ENCODE measurements at places on chromosomes 1 and 21.

- no peak for DNase-seq
Measured at GRCh38 chr1:27562534-27563340, 41.2 kb downstream of the AHDC1 start.

GRCh38 chr1:51295926-51296325 lies 34.4 kb downstream of the TTC39A start:
- no peak for DNase-seq

GRCh38 chr1:88983791-88984559 lies 8.5 kb downstream of the KYAT3 start:
- no peak for DNase-seq

DNA sequence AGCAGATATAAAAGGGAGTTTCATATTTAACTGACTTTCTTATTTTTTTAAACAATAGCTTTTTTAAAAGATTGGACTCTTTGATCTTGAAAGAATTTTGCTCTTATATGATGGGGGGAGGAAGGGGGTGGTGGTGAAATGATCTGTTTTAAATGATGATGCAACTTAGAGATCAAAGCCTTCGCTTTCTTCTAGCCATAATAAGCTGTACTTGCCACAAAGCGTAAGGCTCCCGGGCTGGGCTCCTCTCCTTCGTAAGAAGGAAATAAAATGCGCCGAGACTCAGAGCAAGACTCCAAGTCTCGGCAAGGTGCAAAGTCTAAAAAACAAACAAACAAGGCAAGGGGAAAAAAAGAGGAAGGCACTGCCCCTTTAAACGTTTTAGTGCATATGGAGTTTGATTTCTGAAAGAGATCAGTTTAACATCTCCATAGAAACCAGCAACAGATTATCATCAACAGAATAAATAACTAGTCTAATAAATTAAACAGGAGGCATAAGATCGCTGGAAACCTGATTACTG lies 3.3 kb downstream of the CASZ1 start:
- no peak for DNase-seq

DNA sequence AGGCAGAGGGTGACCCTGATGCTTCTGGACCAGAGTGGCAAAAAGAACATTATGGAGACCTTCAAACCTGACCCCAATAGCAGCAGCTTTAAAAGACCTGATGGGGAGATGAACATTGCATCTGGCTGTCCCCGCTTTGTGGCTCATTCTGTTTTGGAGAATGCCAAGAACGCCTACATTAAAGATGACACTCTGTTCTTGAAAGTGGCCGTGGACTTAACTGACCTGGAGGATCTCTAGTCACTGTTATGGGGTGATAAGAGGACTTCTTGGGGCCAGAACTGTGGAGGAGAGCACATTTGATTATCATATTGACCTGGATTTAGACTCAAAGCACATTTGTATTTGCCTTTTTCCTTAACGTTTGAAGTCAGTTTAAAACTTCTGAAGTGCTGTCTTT lies 45.8 kb downstream of the TRAF5 start:
- DNase-seq, result no peak

- DNase-seq, result no peak
Measured at GRCh38 chr1:224407571-224408293, 26.9 kb downstream of the WDR26 start.

DNA sequence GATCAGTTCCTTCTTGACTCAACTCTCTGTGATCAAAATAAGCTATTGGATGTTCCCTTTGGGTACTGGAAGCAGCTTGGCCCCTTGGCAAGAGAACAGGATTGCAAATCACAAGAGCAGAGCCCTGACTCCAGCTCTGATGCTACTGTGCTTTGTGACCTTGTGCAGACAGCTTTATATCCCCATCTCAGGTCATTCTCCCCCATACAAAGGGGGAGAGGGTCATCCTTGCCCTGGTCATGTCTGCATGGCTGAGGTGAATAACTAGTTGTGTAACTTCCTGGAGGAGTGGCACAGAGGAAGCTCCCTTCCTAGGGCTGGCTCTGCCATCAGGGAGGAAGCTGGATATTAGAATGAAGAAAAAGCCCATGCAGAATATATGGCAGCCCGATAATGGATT lies 142.9 kb downstream of the DHRS3 start:
- DNase-seq, result no peak

- no peak for DNase-seq
Measured at GRCh38 chr1:202596638-202597037, 113.6 kb downstream of the SYT2 start.

DNA sequence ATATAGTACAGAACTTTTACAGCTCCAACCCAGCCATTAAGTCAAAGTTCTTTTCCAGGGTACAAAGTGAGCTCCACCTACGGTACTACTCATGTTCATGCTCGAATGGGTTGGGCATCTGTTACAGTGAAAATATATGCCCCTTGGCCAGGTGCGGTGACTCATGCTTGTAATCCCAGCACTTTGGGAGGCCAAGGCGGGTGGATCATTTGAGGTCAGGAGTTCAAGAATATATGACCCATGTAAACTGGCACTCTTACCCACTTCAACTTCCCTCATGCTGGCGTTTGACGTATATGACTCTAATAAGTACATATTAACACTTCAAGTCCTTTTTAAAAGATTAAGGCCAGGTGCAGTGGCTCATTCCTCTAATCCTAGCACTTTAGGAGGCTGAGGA lies 71.3 kb upstream of the PKN2 start:
- no peak for DNase-seq

DNA sequence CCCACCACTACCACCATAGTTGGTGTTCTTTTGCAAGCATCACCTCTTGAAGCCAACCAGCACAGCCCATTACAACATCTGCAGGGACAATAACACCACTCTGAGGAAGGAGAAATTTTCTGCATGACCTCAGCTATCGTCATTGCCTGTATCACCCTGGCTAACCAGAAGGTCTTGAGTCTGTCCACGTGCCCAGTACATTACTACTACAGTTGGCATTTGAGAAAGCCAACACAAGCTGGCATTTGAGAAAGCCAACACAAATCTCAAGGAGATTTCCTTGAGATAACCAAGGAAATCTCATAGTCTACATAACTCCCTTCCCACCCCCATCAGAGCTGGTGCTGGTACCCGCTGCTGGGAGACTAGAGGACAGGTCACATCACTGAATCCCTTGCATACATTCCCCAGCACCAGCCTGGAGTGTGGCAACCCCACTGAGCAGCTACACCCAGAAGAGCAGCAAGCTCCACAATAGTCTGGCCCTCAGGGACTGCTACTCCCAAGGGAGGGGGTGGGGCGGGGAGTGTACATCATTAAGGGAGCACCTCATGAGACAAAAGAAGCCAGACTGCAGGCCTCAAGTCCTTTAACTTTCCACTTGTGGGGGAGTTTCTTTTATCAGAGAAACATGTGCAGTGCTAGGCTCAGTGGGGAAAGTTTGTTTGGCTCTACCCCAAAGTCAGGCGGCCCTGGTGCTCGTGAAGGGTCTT lies 46.0 kb upstream of the GUCA2A start:
- DNase-seq, result no peak

DNA sequence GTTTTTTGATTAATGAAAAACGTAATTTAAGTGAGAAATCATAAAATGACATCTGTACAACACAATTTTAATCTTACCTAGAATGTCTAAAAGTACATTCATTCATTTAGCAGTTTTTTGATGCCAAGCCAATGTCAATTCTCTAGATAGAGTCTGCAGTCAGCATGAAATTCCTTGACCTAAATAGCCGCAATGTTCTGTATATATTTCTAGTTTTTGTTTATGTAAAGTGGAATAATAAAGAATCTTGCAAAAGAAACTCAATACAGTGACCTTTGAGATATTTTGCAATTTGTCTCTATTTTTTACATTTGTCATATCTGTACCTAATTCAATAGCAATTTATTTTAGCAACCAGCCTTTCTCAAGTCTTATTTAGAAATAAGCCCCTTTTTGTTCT lies 176.0 kb downstream of the ATP6V1G3 start:
- DNase-seq, result no peak

DNA sequence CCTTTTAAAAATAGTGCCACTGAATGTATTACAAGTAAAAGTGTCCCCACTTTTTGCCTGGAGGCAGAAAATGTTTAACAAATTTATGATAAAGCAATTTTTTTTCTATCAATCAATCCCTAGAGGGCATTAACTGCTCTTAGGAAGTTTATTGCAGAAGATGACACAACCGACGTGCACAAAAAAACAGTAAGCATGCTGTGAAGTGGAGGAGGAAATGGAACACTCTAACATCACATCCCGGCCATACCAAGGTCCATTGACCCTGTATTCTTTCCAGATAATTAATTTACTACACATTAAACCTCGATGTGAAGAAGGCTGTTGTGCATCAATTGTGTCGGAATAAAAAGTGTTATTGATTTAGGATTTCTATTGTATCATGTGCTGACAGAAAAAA lies 264.9 kb upstream of the NR5A2 start:
- no peak for DNase-seq

- DNase-seq, result no peak
Measured at GRCh38 chr1:99777752-99778151, 11.3 kb upstream of the FRRS1 start.

GRCh38 chr1:71533950-71534349 lies 453.1 kb upstream of the ZRANB2 start:
- no peak for DNase-seq

DNA sequence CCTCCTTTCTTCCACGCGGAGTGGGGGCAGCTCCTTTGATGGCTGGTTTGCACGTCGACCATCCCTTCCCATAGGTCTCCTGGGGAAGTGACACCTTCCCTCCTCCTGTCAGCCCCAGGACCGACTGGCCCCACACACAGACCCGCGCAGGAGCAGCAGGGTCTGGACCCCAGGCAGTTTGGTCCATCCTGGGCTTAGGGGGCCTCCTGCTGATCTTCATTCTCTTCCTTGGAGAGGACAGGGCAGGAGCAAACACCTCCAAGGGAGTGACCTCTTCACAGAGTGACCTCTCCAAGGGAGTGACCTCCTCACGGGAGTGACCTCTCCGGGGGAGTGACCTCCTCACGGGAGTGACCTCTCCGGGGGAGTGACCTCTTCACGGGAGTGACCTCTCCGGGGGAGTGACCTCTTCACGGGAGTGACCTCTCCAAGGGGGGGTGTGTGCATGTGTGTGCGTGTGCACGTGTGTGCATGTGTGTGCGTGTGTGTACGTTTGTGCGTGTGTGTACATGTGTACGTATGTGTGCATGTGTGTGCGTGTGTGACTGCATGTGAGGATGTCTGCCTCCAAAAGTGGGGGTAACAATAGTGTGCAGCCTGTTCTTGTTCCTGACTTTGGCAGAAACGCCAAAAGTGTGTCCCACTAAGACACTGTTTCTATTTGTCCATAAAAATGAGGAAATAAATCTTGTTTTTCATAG lies 29.8 kb downstream of the COL6A1 start:
- DNase-seq, result no peak

- DNase-seq, result no peak
Measured at GRCh38 chr1:86500714-86501113, 32.0 kb downstream of the CLCA1 start.

- DNase-seq, result no peak
Measured at GRCh38 chr1:22105611-22106207, 37.2 kb downstream of the WNT4 start.

GRCh38 chr1:159161001-159161718 lies 10.3 kb upstream of the CADM3 start:
- peak; percentile 80 for DNase-seq

- DNase-seq, result peak; percentile 38
Measured at GRCh38 chr1:150552128-150552910, 3.1 kb downstream of the ADAMTSL4 start.

GRCh38 chr1:51899022-51899421 lies 20.5 kb upstream of the NRDC start:
- no peak for DNase-seq
